HL-60 (cell line): ENCODE measurements at places on chromosomes 7 and 10.

DNA sequence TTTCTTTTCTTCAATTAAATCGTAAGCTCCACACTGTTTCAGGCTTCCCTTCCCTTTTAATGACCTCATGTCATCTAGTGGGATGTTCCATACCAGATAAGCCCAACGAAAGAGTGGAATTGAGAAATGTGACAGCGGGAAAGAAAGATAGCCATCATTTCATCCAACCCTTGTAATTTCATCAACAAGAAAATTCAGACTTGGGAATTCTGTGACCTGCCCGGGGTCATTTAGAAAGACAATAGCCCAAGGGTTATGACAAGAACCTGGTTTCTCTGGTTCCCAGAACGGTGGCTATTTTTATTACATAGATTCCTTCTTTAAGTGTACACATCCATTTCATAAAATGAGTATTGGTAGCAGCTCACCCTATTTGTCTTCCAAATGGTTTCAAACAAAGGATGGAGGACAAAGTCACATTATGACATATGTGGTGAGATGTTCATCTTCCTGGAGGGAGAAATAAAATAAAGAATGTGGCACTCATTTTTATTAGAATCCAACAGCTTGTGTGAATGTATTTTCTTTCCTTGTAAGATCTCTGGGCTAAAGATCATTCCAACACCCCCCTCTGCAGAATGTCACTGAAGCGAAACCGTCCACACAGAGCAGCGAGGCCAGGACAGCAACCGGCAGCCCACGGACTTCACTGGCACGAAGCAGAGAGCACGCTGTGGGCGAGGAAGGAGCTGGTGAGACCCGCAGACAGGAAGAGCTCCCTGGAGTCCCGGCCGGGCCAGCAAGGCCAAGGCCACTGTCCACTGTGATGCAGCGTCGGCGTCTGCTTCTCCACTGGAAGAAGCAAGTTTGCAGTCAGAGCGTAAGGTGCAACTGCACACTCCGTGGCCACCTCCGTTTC is 199.9 kb downstream of the KLF6 start:
- no peak for DNase-seq

- DNase-seq, result no peak
These were observed 33.5 kb downstream of the FAM204A start for GRCh38 chr10:118308664-118309063.

GRCh38 chr7:134632937-134633540 is 13.6 kb upstream of the BPGM start:
- no peak for DNase-seq

- DNase-seq, result no peak
These were observed 68.5 kb upstream of the SVIL start for GRCh38 chr10:29703271-29703670.

DNA sequence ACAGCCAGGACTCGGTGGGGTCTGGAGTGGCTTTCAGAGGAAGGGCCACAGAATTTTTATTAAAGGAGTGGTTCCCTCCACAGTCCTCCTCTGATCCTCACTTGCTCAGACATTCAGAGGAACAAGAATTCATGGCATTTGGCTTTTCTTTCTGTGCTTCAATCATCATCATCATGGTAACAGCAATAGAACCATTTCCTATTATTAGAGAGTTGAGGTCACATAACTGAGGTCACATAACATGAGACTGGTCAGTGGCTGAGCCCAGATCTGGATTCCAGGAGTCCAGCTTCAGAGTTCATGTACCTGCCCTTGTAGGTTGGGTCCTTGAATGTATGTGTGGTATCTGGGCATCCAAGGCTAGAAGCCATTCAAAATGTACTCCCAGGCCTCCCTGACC is 177.3 kb upstream of the GRB10 start:
- no peak for DNase-seq

DNA sequence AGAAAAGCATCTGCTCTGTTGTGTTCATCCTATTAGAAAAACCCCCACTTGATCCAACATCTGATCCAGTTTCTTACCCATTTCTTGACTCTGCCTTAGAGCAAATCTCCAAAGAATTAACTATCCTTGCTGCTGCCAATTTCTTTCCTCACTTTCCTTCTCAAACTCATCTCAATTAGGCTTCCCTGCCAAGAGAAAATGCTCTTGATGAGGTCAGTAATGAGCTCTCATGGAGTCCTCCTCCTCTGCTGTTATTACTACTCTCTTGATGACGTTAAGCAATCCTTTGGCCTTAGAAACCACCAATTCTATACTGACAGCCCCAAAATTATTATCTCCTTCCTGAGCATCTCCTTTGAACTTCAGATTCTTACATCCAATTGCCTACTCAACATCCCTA is 162.0 kb upstream of the FAM13C start:
- DNase-seq, result no peak

DNA sequence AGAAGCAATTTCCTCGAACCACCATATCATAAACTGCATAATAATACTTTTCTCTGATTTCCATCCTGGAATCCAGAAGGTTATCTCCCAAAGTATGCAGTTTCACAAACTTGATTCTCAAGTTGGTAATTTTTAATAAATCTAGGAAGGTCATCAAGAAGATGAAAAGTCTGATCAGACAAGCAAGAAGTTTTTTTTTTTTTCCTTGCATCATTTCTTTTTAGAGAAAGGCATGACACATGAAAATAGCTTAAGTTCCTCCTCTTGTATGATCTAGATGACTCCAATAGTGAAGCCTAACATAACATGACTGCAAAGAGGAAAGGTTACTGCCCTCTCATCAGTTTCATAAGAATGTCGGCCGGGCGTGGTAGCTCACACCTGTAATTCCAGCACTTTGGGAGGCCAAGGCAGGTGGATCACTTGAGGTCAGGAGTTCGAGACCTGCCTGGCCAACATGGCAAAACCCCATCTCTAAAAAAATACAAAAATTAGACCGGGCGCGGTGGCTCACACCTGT is 22.2 kb downstream of the LAMB1 start:
- DNase-seq, result no peak

- DNase-seq, result no peak
These were observed 69.7 kb downstream of the VWA2 start for GRCh38 chr10:114308531-114309363.

DNA sequence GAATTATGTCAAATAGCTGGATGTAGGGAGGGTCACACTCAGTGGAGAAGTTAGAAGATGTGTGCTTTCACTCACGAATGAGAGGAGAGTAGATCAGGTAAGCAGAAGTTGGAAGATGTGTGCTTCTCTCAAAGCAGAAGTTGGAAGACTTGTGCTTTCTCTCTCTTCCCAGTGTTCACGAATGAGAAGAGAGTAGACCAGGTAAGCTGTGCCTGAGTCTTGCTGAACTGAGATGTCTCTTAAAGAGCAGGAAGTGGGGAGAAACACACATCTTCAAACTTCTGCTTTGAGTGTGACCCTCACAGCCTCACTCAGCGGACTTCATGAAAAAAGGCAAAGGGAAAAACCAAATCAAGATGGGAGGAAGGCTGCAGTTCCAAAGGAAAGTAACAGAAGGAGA is 7.0 kb upstream of the TMEM243 start:
- no peak for DNase-seq

DNA sequence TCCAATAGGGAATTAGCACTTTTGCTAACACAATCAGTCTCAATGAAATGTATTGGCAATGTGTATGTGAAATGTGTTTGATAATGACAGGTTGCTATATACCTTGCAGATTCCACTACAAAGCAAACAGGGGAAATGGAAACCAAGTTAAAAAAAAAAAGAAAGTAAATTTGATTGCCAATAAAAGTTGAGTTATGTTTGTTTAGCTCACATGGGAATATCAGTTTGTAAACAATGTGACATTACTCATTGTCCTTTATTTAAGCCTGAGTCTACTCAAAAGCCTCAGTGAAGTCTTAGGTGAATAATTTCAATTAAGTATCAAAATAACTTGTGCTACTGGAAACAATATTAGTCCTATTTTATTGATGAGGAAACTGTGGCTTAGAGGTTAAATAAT is 285.2 kb downstream of the CACNA2D1 start:
- no peak for DNase-seq

DNA sequence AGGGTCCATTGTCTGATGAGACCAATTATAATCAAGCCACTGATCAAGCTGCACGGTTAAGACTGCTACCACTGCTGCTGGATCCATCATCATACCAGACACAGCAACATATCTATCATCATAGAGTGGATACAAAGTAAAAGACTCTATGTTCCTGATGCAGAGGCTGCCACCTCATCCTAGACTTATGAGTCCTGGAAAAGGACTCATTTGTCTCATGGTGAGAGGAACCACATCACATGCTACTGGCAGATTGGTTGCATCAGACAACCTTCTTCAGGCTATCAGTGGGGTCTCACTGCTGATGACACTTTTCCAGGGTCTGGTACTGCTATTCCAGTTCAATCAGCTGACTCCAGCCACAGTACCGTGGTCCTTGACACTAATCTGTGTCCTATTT is 79.0 kb downstream of the ABI1 start:
- no peak for DNase-seq

GRCh38 chr10:59907918-59908807 is 1.8 kb upstream of the CCDC6 start:
- peak; percentile 54 for DNase-seq
